ENCODE measurements at places on chromosomes 6 and 20.
A peak's percentile ranks its signal among the peaks of the same experiment; 100 is the strongest.

- DNase-seq: no peak
Measured at GRCh38 chr6:133456439-133456838, 215.3 kb downstream of the EYA4 start.

DNA sequence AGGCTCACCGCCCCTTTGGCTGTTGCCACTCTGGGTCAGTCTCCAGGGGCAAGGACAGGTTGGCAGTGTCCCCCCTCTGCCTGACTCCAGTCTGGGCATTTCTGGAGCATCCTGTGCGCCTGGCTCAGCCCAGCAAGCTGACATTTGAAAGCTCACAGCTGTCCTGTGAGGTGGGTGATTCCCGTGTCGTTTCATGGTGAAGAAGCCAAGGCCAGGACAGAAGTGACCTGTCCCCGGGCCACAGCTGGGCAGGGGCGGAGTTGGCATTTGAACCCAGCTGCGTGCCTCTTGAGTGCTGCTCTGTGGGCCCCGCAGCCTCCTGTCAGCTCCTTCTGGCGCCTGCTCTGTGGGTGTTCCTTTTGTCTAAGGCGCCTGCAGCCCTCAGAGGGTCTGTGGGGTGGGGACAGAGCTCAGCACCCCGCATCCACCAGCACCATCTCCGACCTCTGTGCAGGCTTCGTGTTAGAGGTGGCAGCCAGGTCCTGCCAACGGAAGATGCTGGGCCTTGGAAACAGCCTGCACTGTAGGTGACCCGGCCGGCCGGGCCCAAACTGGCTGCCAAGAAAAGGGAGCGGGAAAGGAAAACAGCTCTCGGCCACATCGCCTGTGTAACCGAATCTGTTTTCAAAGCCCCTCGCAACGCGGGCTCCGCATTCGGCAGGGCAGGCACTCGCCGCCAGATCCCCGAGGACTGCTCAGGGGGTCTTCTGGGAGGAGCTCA is 5.8 kb upstream of the GATA5 start:
- DNase-seq: no peak

DNA sequence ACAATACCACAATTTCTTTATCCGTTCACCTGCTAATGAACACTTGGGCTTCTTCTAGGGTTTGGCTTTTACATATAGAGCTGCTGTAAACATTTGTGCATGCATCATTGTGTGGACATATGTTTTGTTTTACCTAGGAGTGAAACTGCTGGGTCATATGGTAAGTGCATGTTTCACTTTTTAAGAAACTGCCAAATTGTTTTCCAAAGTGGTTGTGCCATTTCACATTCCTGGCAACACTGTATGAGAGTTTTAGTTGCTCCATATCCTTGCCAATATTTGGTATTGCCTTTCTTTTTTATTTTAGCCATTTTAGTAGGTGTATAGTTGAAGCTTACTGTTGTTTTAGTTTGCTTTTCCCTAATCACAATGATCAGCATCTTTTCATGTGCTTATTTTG is 14.1 kb upstream of the RPN2 start:
- DNase-seq: no peak

- peak; percentile 67 for DNase-seq
Measured at GRCh38 chr6:122408702-122409458, 9.4 kb downstream of the HSF2 start.

- DNase-seq: no peak
Measured at GRCh38 chr6:39839445-39839844, 47.3 kb downstream of the DAAM2 start.

DNA sequence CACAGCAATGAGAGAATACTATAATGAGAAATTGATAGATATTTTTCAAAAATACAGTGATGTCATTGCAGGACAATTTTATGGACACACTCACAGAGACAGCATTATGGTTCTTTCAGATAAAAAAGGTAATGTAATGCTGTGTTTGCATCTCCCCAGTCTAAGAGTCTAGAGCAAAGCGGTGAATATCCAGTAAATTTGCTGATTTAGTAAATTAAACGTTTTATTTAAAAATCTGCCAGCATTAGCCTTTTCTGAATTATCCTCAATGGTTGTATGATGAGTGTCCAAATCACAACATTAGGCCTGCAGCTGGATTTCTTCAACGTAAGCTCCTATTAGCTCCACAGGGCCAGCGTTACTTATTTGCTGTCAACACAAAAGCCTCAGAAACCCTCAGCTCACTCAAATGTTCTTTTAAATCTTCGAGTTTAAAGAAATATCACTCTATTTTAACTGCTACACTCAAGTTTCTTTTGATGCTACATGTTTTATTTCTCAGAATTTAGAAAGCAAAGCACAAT is 16.0 kb downstream of the SMPDL3A start:
- DNase-seq: no peak

DNA sequence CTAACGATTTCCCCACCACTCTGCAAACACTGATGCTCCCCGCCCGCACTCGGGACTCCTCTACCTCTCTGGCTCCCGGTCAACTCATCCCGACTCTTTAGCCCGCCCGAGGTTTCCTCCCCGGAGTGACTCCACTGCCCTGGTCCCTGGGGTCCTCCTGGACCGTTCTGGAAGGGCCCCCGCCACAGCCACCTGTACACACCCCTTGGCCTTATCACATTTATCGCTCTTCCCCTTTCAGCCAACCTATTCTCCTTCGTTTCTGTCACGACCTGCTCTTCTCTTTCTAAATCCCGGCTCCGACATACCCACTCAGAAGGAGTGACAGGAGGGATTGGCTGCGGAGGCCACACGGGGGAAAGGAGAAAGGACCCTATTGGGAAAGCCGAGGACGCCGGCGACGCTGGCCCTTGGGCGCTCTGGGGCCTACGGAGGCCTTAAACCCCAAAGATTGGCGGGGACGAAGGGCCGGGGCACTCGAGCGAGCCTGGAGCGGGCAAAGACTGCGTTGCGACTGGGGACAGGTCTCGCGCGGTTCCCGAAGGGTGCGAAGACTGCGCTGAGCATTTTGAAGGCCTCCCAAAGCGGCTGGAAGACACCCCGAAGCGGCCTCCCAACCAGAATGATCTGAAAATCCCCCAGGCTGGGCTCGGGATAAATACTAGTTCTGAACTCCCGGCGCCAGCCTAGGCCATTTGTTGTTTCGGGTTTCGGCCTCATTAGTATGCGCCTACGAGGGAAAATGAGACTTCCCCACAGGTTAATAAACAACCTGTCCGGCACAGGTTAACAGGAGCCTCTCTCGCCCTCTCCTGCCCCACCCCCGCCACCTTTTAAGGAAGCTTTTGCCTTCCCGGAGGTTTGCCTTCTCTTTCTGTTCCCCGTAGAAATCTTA is 9.2 kb downstream of the SIM1 start:
- DNase-seq: no peak

DNA sequence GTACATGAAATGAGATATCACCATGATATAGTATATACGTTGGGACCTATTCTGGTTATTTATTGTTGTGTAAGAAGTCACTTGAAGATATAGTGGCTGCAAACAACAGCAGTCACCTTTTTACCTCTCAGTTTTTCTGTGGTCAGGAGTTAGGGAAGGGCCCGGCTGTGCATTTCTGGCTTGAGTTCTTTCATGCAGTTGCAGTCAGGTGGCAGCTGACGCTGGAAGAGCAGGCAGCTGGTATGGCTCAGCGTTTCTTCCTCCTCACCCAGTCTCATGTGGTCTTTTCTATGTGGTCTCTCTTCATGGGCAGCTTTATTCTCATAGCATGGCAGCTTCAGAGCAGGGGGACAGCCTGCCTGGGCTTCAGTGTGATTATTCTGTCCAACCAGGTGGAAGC is 154.4 kb downstream of the PLCB4 start:
- no peak for DNase-seq

- DNase-seq: no peak
Measured at GRCh38 chr6:125022391-125022989, 60.3 kb downstream of the RNF217 start.

DNA sequence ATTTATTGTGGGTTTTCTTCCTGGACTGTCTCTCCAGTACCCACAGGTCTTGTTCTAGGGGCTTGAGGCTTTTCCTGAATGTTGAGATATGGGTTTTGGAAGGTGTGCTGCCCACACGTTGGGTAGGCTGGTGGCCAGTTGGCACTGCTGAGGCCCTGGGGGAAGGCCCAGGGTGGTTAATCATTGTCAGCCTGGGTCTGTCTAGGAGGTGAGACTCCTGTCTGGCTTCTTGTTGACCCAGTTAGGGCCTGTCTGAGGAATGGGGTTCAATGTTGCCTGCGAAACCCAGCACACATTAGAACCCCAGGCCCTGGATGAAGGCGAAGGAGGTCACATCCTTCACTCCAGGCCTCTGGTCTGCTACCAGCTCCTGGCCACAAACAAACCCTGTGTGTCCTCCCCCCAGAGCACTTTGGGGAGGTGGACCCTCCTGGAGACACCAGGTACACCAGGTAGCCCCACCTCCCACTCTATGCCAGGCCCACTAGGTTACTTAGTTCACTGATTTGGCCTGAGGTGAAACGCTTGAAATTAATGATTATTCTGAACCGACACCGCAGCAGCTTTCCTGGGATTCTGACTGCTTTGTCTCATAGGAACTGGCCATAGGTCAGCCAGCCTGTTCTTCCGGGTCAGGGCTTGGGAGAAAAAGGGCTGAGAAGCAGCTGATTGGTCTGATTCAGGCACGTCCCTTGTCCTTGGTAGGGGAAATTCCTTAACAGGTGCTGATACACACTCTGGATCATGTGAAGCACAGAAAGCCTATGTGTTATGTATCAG is 15.2 kb downstream of the DNMT3B start:
- no peak for DNase-seq

- no peak for DNase-seq
Measured at GRCh38 chr6:169881976-169882375, 130.6 kb downstream of the ERMARD start.

GRCh38 chr20:24718696-24719095 is 230.4 kb upstream of the CST7 start:
- DNase-seq: no peak

DNA sequence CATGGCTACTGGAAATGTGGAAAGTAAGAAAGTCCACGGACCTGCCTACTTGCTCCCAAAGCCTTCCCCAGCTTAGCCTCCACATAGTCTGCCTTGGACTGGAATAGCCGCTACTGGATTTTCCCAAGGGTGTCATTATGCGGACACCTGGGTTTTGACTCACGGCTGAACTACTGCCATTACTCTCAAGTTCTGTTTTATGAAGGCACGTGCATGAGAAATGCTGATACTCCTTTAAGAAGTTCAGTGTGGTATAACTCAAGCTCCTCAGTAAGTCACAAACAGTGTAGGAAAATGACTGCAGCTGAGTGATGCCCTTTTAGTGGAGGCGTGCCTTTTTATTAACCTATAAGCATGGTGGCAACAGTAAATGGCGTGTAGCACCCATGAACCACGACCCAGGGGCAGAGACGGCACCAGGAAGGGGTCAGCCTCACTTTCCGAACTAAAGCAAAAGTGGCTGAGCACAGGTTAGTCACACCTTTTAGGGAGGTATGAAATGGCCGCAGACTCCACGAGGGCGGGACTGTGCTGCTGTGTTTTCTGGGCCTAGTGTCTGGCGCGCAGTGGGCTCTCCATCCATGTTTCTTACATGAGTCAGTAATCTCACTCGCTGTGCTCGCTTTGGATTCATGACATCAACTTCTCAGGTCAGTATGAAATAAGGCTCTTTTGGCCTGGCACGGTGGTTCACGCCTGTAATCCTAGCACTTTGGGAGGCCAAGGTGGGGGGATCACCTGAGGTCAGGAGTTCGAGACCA is 23.9 kb downstream of the PSMG4 start:
- DNase-seq: no peak
